Occipital lobe (tissue), 3 donors: ENCODE measurements at places on chromosomes 12 and 14. TPM values are rescaled to one million over a fixed set of nuclear protein-coding genes. Genes with fewer than 3 reads are reported as not detected.

The TDRD9 gene
- total RNA-seq, result 1.2 TPM

The FAIM2 gene
- 22.3 TPM for total RNA-seq

The ABCC9 gene
- 21.2 TPM for total RNA-seq

The WDHD1 gene
- total RNA-seq, result 9.0 TPM

The OAS1 gene
- total RNA-seq, result 2.5 TPM

The MANSC4 gene
- 0.47 TPM for total RNA-seq

The SH2B3 gene
- total RNA-seq, result 5.1 TPM

The RBM19 gene
- total RNA-seq, result 18.4 TPM

The LTBR gene
- total RNA-seq, result 1.9 TPM

The DYRK4 gene
- 23.9 TPM for total RNA-seq

The CMKLR1 gene
- total RNA-seq, result 1.7 TPM

The DPY19L2 gene
- total RNA-seq, result 38.4 TPM

The KICS2 gene
- 6.7 TPM for total RNA-seq

The SERPINA9 gene
- not detected for total RNA-seq

The PRIMA1 gene
- total RNA-seq, result not detected
